Activated CD4-positive, alpha-beta T cell treated with anti-CD3 and anti-CD28 coated beads for 36 hours (primary cell): ENCODE measurements at places on chromosomes 12 and 14. TPM values are rescaled to one million over a fixed set of nuclear protein-coding genes. Genes with fewer than 3 reads are reported as not detected.
A peak's percentile ranks its signal among the peaks of the same experiment; 100 is the strongest.

DNA sequence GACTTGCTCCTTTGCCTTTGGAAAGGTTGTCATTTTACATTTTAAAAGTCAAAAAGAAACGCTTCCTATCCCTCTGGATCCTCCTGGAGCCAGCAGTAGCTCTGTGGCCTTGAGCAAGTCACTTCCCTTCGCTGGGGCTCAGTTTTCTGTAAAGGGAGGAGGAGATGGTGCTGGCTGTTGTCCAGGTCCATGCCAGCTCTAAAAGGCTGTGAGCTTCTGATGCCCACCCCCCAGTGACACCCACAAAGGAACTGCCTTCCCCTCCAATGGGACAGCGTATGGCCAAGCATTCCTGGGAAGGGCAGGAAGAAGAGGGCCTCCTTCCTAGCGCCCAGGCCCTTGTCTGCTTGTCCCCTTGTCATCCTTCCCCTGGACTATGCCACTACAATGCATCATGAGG, 81.5 kb downstream of the NTF3 start:
- no peaks in the 10 kb centered on the region for H3K36me3 ChIP-seq
- H3K27me3 ChIP-seq, result peaks cover 8% of the 10 kb centered on the region
- DNase-seq, result no peak

GRCh38 chr12:65959452-65959851, 135.2 kb downstream of the HMGA2 start:
- H3K4me3 ChIP-seq, result no peak overlapping the region
- no peaks in the 10 kb centered on the region for H3K36me3 ChIP-seq
- peaks cover 21% of the 10 kb centered on the region for H3K27me3 ChIP-seq
- DNase-seq, result no peak
- H3K4me1 ChIP-seq, result peaks cover 3% of the 10 kb centered on the region

DNA sequence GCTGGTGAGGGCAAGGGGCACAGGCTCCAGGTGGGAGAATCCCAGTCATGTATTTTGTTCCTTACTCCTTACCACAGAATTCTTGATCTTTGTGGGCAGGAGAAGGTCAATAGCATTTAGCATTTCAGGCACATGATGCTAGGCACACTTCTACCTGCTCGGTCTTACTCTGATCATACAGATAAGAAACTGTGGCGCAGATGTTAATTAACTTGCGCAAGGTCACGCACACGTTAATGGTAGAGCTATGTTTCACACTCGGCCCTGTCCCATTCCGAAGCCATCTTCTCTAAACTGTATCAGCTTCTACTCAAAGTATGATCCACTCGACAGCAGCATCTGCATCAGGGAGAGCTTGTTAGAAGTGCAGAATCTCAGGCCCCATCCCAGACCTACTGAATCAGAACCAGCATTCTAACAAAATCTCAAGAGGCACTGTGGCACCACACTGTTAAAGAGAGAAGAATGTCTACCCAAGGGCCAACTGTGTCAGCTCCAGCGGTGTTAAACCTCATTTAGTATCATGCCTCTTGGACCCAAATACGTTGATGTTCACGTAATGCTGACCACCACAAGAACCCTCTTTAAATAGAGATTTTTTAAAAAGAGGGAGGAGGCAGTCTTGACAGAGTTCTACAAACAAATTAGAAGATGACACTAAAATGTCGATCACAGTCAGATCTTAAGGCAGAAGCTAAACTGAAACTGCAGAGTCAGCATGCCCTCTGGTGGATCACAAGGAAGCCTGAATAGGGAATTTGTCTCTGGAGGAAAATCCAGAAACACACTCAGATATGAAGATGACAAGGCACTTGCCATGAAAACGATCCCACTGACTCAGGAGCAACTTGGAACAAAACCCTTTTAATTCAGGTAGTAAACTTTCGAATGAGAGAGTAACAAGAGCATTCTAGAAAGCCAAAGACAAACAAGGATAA, 7.3 kb downstream of the STXBP6 start:
- DNase-seq, result no peak
- no peak overlapping the region for H3K4me3 ChIP-seq
- H3K36me3 ChIP-seq, result no peaks in the 10 kb centered on the region
- peaks cover 13% of the 10 kb centered on the region for H3K27me3 ChIP-seq
- H3K4me1 ChIP-seq, result no peaks in the 10 kb centered on the region

DNA sequence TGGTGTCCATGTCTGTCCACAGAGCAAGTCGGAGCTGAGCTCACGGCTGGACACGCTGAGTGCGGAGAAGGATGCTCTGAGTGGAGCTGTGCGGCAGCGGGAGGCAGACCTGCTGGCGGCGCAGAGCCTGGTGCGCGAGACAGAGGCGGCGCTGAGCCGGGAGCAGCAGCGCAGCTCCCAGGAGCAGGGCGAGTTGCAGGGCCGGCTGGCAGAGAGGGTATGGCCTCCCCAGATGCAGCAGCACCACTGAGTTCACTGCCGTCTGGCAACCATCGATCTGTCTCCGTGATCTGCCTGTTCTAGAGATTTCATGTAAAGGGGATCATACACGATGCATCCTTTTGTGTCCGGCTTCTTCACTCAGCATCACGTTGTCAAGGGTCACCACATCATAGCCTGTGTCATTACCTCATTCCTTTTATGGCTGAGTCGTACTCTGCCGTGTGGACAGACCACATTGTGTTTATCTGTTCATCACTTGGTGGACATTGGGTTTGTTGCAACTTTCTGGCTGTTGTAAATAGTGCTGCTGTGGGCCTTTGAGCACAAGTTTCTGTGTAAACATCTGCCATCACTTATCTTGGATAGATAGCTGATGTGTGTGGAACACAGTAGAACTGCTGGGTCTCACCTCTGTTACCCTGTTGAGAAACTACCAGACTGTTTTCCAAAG, 21.9 kb downstream of the HIP1R start:
- DNase-seq, result no peak
- no peaks in the 10 kb centered on the region for H3K27me3 ChIP-seq
- H3K4me1 ChIP-seq, result no peaks in the 10 kb centered on the region
- H3K36me3 ChIP-seq, result no peaks in the 10 kb centered on the region

DNA sequence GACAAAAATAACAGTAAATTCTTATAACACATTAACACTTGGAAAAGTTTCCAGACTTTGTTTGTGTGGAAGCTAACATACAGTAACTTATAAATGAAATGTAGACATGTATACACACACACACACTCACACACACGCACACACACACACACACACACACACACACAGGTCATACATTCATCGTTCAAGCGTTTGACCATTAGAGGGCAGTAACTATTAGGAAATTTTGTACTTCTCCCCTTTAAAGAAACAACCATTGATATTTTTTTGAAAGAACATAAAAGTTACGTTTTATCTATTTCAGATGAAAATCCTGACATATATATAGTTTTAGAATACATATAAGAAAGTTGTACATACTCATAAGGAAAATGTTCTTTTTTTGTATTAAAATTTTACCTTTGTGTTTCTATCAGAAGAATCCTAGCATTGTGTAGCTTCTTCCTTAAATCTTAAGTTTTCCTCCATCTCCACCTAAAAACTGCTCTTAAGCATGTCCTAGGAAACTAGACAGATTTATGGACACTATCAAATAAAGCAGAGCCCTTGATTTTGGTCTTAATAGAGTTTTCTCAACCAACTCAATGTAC, 29.0 kb downstream of the PTPRQ start:
- H3K4me1 ChIP-seq, result no peaks in the 10 kb centered on the region
- no peak overlapping the region for H3K4me3 ChIP-seq
- no peak overlapping the region for H3K27ac ChIP-seq
- no peaks in the 10 kb centered on the region for H3K36me3 ChIP-seq

- peak overlapping the region; percentile 71 for H3K4me3 ChIP-seq
- no peaks in the 10 kb centered on the region for H3K36me3 ChIP-seq
- DNase-seq, result peak; percentile 30
These were observed 6.8 kb upstream of the SIX1 start for GRCh38 chr14:60655898-60656685.

- H3K27ac ChIP-seq, result no peak overlapping the region
- DNase-seq, result no peak
- H3K4me1 ChIP-seq, result peaks cover 7% of the 10 kb centered on the region
- H3K27me3 ChIP-seq, result no peaks in the 10 kb centered on the region
These were observed 27.7 kb upstream of the BBS10 start for GRCh38 chr12:76375939-76376338.

AKAP5 gene
- 0.43 TPM for total RNA-seq

RNASE2 gene
- not detected for total RNA-seq

GARIN6 gene
- not detected for total RNA-seq

KRT80 gene
- not detected for total RNA-seq

FOXG1 gene
- not detected for total RNA-seq
